ENCODE measurements at places on chromosomes 1 and 21.

DNA sequence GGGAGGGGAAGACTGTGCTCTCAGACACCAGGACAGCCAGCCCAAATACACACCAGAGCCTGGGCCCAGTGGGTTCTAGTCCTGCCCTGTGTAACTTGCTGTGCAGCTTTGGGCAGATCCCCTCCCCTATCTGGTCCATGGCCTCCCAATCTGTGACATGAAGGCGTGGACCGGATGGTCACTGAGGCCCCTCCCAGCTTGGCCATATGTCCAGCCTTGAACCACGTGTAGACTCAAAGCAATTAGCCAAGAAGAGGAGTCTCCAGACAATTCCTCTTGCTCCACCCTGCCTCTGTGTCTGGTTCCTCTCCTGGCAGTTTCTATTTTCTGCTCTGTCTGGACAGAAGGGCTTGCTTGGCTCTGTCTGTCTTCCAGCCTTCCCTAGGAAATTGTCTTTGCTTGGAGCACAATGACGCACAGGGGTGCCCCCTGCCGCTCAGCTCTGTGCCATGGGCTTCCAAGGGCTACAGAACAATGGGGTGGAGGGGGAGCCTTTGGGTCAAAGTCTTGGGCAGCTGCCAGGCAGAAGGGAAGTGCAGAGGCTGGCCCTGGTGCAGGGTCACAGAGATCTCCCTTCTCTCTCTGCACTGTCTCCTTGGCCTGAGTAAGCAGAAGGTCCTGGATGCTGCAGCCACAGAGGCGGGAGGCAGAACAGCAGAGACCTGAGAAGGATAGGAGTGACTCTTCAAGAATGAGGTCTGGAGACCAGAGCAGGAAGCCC is 66.1 kb downstream of the TENT5C start:
- DNase-seq: peak; percentile 20

DNA sequence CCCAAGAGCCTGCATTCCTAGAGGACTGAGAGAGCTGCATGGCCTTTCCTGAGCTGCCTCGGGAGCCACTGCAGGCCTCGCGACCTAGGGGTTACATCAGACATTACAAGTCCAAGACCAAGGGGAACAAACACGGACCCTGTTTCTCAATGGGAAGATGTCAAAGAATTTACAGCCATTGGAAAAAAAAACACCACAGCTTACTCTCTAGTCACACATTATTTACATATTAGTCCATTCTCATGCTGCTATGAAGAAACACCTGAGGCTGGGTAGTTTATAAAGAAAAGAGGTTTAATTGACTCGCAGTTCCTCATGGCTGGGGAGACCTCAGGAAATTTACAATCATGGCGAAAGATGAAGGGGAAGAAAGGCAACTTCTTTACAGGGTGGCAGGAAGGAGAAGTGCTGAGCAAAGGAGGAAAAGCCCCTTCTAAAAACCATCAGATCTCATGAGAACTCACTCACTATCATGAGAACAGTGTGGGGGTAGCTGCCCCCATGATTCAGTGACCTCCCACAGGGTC is 8.4 kb upstream of the PRMT2 start:
- no peak for DNase-seq

DNA sequence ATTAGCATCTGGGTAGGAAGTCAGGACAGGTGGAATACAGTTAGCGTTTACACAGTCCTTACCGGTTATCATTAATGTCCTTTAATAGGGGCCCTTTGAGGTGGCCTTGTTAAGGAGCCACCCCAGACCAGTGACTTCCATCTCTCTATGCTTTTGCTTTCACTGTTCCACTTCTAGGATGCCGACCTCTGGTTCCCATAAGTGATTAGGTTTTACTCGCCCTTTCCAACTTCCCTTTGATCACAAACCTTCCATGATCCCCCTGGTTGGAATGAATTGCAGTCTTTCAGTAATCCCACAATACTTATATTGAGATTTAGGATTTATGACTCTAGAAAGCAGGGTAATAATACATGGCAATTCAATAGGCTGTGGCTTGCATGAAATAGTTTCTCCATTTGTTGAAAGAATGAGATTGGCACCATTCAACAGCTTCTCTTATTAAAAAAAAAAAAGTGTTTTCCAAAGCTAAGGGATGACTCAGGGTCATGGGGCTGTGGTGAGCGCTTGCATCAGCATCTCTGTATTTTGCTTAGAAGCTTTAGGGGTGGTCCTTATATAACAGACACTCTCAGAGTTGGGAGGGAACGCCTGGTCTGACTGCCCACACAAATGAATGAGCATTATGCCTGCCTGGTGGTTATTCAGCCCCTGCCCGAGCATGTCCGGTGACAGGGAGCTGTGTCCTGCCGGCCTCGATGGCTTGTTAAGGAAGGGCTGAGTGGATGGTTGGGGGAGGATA is 110.5 kb downstream of the CNIH3 start:
- DNase-seq: peak; percentile 70

- DNase-seq: no peak
Observed at GRCh38 chr1:114015075-114015474, 35.8 kb downstream of the OLFML3 start.

DNA sequence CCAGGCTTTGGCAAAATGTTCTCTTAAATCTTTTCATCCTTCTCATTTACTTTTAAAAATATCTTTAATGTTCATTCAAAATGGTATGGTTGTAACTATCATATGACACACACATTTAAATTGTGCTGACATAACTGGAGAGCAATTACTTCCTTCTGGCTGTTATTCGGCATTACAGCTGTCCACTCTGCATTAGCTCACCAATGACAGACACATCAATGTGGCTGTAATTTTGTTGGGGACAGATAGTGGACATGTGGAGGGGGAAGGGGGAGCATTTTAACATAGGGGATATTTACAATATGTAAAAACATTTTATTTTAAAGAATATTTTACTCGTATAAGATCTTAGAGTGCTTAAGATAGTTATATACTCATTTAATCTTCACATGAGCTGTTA is 319.8 kb downstream of the HMCN1 start:
- no peak for DNase-seq

DNA sequence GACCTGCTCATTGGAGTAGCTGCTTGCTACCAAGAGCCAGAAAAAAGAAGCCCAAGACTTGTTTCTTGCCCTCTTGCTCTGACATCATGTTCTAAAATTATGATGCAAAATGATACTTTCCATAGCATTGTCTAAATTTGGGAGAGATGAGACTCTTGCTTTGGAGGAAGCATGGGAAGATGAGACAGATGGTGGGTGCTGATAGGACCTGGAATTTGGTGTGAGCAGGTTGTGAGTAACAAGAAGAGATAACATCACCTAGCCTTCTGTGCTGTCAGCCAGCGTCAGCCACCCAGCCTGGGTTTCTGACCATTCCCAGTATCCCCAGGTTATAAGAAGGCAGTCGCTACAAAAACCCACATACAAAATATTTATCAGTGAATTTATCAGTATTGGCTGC is 67.1 kb upstream of the GCLM start:
- DNase-seq: no peak

DNA sequence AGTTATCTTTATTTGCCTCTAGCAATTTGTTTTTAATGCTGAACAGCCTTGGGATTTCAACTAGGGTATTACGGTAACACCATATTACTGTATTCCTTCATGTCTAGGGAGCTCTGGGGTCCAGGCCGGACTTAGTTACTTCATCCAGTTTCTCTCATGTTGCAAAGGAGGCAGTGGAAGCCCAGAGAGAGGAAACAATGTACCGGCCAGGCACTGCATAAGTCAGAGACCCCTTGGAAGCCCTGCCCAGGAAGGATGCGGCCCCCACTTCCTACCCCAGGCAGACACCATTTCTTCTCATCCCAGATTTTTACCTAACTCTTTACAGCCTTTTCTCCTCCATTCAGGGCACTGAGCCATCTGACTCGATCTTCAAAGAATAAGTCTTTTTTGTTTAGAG is 32.5 kb downstream of the TRABD2B start:
- no peak for DNase-seq

- no peak for DNase-seq
Observed at GRCh38 chr1:89600451-89601224, 32.3 kb upstream of the LRRC8C start.

DNA sequence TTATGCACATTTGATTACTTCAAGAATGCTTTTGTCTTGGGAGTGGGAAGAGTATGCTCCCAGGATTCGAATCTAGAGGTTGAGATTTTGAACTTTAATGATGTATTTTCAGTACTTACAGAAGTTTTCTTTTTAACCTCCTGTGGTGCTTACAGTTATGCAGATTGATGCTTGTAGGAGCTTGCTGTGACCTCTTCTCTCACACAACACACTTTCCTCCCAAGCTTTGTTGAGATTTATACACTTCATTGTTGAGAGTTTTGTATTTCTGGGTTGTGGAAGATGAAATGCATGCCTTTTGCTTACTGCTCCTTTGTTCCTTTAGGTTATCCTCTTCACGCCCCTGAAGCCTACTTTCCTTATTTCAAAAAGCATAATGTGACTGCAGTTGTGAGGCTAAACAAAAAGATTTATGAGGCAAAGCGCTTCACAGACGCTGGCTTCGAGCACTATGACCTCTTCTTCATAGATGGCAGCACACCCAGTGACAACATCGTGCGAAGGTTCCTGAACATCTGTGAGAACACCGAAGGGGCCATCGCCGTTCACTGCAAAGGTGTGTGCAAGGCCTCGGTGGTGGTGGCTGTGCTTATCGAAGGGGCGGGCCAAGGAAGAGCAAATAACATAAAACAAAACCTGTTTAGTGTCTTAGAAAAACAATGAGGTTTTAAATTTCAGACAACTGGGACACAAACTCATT is 75.5 kb upstream of the GPR88 start:
- DNase-seq: no peak

GRCh38 chr1:116679828-116680628 is 12.5 kb upstream of the IGSF3 start:
- no peak for DNase-seq

DNA sequence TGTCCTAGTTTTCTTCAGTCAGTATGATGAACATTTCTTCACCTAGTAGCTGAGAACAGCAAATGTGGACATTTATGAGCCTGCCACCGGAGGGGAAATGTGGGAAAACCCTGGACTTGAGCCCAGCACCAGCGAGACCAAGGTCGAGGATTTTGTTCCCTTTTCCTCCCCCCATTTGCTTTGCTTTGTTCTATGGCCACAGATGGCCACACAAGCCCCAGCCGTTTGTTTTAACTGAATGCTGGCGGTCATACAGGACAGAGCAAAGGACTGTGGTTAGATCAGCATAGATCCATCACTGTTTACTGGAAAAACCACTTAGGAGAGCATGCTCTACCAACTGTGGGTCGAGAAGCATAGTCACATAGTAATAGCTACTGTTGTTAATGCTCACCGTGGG is 20.9 kb downstream of the SH2D2A start:
- no peak for DNase-seq

DNA sequence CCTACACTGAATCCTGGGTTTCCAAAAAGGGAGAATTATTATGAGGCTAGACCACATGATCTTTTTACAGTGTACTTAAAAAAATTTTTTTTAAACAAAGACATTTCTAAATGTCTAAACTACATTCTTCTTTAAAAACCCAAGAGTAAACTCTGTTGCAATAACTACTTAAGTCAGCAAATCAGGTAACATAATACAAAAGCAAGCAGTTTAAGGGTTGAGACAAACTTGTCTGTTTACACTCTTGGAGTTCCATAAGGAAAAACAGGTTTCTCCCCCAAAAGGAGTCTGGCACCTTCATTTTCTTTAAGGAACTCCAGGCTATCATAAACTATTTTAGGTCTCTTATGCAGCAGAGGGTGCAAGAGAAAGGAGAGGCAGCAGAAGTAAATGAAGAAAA is 12.5 kb upstream of the ANKRD45 start:
- DNase-seq: no peak

DNA sequence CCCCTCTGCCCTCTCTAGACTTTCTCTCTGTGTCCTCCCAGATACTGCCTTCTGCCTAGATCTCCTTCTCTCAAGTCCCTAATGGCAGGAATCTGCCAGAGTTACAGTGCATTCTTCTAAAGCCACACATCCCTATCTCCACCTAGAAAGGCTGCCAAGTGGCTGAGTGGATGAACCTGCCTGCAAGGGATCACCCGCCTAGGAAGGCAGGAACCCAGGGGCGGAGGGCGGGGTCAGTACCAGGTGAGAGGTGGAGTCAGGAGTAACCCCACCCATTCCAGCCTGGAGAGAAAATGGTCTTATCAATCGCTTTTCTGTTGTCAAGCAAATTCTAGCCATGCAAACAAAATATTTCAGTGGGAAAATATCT is 60.8 kb downstream of the BCAR3 start:
- no peak for DNase-seq

DNA sequence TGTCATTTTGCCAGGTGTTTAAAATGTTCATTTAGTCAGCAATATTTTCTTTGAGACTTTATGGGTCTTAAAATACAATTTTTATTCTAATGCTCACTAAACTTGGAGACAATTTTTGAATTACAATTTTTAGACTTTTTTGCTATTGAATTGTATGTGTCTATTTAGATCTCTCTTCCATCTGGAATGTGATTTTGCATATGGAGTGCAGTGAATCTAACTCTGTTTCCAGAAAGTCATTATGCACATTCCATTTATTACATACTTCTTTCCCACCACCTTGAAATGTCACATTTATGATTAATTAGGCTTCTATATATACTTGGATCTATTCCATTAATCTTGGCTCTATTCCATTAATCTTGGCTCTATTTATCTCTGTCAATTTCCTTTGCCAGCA is 5.6 kb upstream of the TSPEAR start:
- no peak for DNase-seq

DNA sequence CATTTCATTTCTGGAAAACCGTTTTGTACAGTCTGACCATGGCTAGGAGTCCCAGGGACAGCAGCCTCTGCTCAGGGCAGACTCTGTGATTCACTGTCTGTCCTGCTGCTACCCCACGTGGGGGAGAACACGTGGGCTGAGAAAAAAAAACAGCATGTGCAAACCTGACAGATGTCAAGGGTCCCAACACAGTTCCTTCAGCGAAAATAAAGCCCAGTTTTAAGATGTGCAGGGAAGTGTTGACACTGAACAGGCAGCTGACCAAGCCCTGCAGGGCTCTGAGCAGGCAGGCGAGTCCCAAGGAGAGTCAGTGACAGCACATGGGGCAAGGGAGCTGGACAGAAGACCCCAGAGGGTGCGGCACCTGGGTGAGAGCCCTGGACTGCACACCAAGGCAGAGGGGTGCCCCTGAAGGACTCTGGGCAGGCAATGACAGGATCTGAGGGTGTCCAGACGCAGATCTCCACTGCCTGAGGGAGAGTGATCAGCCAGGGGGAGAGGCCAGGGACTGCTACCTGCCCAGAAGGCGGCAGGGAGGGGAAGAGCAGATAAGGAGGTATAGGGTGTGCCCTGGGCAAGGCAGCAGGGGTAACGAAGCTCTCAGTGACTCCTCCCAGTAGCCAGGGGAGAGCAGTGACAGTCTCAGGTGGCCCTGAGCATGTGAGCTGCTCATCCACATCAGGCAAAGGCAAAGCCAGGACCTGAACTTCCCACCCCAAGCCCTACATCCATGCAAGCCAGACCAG is 5.1 kb upstream of the SPATC1L start:
- no peak for DNase-seq

GRCh38 chr1:5881526-5882222 is 110.6 kb downstream of the NPHP4 start:
- DNase-seq: no peak

DNA sequence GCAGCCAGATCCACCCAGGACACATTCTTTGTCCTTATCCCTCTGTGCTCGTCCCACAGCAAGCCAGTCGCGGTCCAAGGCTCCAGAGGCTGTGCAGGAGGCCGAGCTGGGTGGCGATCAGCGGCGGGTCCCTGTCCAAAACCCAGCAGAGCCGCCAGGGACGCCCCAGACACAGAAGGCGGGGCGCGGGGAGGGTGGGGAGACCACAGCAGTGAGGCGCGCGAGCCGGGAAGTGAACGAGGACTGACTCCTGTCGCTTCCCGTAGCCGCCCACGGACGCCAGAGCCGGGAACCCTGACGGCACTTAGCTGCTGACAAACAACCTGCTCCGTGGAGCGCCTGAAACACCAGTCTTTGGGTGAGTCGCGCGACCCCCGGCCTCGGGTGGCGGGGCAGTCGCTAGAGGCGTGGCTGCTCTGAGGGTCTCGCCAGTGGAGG is at the start of gene LGALS8:
Gene LGALS8, plus strand, starts transcription at position 279 of the 438 bp plus-strand sequence. CDS start 2,089 bp downstream, outside the sequence.
- peak; percentile 86 for DNase-seq
